ENCODE measurements at places on chromosomes 1 and 21.
A peak's percentile ranks its signal among the peaks of the same experiment; 100 is the strongest.

- DNase-seq, result no peak
Measured at GRCh38 chr1:61708953-61709907, 15.7 kb downstream of the TM2D1 start.

DNA sequence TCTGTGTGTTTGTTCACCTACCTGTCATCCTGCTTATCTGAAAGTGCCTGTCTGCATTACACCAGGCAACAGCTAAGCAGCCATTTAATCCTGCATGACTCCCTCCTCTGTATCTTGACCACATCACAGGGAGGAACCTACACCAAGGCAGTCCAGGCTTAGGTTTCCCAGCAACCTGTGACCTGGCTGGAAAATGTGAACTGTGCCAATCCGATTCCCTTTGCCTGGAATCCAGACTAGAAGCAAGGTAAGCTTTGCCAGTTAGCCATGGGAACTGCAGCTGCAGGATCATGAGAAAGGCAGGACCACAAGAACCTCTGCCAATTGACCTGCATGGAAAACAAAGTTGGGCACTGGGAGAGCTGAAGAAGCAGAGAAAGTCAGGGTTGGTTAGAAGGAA lies 6.3 kb upstream of the ATP1B1 start:
- DNase-seq, result no peak

DNA sequence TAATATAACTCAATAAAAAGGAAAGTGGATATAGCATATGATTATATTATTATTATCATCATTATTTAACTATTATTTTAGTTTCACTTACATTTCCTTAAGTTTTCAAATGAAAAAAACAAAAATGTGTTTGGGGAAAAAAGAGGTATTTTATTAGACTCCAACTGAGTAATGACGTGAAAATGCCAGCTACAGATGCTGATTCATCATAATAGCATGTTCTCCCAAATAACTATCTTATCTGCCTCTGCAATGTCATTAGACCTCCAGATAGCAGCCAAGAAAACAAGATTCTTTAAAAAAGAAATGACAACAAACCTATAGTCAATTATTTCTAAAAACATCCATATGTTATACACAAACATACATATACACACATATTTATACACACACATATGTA lies 1071.9 kb upstream of the TMPRSS15 start:
- no peak for DNase-seq

GRCh38 chr1:201116091-201116490 lies 3.9 kb upstream of the CACNA1S start:
- DNase-seq, result no peak

GRCh38 chr1:228744356-228744755 lies 9.1 kb downstream of the RHOU start:
- no peak for DNase-seq

- no peak for DNase-seq
Measured at GRCh38 chr1:89781494-89782126, 39.2 kb upstream of the LRRC8D start.

GRCh38 chr1:219228058-219228419 lies 54.4 kb downstream of the LYPLAL1 start:
- no peak for DNase-seq

- no peak for DNase-seq
Measured at GRCh38 chr1:201728731-201729130, 100.2 kb upstream of the IPO9 start.

- no peak for DNase-seq
Measured at GRCh38 chr1:84510668-84511067, 4.3 kb upstream of the GNG5 start.

DNA sequence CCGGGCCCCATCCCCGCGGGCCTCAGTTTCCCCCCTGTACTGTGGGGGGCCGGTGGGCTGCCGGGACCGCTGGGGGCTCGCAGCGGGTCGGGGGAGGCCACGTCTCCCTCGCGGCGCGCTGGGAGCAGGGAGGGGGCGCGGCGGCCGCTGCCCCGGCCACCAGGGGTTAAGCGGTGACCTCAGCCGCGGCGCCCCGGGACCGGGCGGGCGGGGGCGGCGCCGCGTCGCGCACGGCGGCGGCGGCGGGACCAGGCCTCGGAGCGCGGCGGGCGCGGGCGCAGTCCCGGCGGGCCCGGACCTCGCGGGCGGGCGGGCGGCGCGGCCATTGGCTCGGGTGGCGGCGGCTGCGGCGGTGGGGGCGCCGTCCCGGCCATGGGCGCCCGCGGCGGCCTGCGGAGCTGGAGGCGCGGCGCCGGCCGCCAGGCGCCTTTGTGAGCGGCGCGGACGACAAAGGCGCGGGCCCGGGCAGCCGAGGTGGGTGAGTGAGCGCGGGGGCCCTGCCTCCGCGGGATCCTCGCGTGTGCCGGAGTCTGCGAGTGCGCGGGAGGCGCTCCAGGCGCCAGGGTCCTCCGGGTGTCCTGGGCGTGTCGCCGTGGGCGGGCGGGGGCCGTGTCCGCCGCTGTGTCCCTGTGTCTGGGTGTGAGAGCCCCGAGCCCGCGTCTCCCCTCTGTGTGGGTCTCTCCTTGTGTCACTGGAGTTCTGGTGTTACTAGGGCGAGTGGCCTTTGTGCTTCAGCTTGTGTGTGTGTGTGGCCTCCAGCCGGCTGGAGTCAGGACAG lies at the start of gene ARHGEF10L:
ARHGEF10L (plus strand) TSS at position 222 of the 778 bp plus-strand sequence. CDS start 40,898 bp downstream, outside the sequence.
- DNase-seq, result peak; percentile 22

DNA sequence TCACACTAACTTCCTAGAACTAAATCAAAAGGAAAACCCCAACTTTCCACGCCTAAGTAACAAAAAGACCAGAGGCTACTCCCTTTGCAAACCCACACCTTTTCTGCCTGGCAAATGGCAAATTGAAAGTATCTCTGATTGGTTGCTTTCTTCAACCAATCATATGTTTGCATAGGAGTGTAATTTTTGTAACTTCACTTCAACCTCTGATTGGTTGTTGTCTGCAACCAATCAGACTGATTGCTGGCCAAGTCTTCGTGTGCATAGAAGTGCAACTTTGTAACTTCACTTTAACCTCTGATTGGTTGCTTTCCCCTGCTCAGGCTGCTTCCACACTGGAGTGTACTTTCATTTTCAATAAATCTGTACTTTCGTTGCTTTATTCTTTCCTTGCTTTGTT lies 36.9 kb upstream of the PADI2 start:
- DNase-seq, result no peak

DNA sequence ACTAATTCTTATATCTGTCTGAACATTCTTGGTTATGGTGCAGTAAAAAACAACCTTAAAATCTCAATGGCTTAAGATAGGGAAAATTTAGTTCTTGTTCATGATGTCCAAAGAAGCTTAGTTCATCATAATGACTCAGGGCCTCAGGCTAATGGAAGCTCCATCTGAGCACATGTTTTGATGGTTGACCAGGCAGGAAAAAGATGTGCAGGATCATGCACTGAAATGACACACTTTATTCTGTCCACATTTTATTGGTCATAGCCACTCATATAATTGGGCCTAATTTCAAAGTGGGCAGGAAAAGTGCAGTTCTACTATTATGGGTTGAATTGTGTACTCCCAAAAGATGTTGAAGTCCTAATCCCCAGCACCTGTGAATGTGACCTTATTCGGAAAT lies 198.2 kb downstream of the CENPF start:
- DNase-seq, result no peak

DNA sequence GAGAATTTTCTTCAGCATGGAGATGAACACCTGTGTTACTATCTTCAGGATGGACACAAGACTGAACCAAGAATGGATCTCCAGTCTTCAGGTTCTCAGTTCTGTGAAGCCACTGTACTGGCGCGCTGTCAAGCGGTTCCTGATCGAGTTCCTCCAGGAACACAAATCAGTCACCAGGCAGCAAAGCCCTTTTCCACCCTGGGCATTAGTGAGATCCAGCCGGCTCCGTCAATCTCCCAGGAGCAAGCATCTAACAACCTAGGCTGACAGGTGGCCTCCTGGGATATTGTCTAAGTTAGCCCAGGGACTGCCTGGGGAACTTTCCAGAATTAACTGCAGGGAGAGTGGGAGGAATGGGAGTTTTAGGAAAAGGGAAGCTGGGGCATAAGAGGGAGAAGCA lies 9.7 kb upstream of the IGFN1 start:
- no peak for DNase-seq

DNA sequence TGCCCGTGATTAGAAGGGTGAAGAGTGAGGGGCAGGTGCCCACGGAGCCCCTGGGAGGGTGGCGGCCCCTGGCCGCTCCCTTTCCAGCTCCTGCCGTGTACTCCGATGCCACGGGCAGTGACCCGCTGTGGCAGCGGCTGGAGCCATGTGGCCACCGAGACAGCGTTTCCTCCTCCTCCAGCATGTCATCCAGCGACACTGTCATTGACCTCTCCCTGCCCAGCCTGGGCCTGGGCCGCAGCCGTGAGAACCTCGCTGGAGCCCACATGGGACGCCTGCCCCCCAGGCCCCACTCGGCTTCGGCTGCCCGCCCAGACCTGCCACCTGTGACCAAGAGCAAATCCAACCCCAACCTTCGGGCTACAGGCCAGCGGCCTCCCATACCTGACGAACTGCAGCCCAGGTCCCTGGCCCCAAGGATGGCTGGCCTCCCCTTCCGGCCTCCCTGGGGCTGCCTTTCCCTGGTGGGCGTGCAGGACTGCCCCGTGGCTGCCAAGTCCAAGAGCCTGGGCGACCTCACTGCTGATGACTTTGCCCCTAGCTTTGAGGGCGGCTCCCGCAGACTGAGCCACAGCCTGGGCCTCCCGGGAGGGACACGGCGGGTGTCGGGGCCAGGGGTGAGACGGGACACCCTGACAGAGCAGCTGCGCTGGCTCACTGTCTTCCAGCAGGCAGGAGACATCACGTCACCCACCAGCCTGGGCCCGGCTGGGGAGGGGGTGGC lies 22.0 kb downstream of the PANK4 start:
- DNase-seq, result no peak

DNA sequence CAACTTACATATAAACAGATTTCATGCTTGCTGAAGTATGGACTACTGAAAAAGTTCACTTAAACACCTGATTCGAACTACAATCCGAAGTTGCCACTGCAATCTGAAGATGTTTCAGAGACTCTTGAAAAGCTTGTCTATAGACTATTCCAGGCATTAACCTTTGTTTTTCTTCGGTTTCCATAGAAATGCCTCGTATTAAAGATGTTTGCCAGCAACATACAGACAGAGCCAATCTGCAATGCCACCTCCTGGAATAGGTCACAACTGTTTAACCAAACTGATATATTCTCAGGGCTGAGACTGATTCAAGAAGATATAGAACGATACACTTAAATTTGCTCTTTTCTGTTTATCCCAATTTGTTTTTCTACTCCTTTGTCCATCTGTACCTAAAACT lies 28.9 kb upstream of the DMRTB1 start:
- DNase-seq, result no peak

- no peak for DNase-seq
Measured at GRCh38 chr1:102045752-102046151, 49.0 kb upstream of the OLFM3 start.

DNA sequence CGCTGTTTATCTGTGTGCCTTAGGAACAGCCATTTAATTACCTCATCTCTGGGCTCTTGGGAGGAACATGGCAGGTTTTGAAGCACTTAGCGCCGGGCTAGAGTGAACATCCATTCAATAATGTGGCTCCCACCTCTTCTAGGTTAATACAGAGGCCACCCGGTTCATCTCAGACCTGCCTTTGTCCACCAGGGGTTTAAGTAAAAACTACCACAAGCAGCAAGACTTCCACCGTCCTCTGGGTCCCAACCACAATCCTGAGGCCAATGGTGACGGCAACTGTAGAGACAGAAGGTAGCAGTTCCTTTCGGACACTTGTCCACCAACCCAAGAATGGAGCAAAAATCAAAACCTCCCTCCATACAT lies 924 bp upstream of the DDOST start:
- DNase-seq, result no peak

GRCh38 chr1:8017495-8018197 lies 8.5 kb downstream of the ERRFI1 start:
- DNase-seq, result peak; percentile 81

GRCh38 chr1:221696027-221696426 lies 45.9 kb downstream of the DUSP10 start:
- DNase-seq, result no peak

- DNase-seq, result no peak
Measured at GRCh38 chr1:18955131-18955440, 1.4 kb downstream of the IFFO2 start.

DNA sequence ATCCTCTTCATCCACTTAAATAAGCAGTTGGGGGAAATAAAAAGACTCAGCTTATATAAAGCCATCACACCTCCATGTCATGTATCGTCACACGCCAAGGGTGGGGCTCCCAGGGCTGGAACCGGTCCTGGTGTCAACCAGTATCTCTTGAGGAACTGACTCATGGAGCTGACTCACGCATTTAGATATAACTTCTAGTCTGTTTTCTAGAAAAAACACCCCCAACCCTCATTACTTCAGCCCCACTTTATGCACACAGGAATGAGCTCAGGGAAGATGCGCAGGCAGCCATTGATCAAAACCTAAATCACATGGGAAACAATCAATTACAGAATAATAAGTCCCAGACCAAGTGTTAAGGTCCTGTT lies 6.9 kb upstream of the IL22RA1 start:
- DNase-seq, result no peak

- DNase-seq, result no peak
Measured at GRCh38 chr1:43890815-43891214, 42.8 kb upstream of the ARTN start.

GRCh38 chr21:36730291-36731281 lies 31.7 kb downstream of the SIM2 start:
- DNase-seq, result no peak

DNA sequence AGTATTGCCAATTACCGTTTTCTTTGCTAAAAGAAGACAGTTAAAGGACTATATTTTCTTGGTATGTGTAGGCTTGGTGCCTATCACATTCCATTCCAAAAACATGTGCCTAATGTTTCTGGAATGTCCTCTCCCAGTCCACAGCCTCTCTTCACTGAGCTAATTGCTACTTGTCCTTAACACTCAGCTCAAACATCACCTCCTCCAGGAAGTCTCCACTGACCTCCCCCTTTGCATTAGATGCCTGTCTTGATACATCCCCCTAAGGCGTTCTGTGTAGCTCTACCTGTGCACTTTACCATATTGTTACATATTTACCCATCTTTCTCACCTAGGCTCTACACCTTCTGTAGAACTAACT lies 195.6 kb upstream of the CAMK1G start:
- DNase-seq, result no peak

DNA sequence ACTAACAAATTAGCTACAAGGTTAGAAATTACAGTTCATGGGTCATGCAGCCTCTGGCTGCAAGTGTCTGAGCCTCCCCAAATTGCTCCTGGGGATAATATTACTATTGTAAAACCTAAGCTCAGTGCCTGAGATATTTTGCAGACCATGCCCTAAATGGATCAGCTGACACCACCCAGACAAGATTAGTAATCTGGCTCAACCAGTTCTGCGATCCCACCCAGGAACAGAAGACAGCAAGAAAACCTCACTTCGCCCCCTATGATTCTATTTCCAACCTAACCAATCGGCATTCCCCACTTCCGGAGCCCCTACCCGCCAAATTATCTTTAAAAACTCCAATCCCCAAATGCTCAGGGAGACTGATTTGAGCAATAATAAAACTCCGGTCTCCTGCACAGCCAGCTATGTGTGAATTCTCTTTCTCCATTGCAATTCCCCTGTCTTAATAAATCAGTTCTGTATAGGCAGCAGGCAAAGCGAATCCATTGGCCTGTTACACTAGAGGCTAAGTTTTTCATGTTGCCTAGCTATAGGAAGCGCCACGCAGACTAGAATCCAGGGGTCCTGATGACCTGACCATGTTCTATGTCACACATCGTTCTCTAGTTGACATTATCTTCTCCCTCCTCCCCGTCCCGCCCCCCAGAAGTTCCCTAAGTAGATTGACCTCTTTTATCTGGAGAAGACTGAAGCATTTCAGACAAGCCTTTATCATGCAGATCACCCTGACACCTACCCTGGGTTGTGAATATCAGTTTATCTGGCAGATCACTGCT lies 22.4 kb upstream of the ZFYVE9 start:
- no peak for DNase-seq

All from Ammon's horn (tissue), 1 donor.